ENCODE measurements at places on chromosomes 7 and 10. TPM values are rescaled to one million over a fixed set of nuclear protein-coding genes. Genes with fewer than 3 reads are reported as not detected.

Gene PMPCB
- total RNA-seq = 70.8 TPM

Gene MEPCE
- 27.5 TPM for total RNA-seq

- no peak for DNase-seq
These were observed 135.6 kb upstream of the LYZL2 start for GRCh38 chr10:30765022-30765615.

Gene GJD4
- total RNA-seq = 0.17 TPM

GRCh38 chr7:56256108-56256507, 139.9 kb upstream of the NUPR2 start:
- DNase-seq = no peak

DNA sequence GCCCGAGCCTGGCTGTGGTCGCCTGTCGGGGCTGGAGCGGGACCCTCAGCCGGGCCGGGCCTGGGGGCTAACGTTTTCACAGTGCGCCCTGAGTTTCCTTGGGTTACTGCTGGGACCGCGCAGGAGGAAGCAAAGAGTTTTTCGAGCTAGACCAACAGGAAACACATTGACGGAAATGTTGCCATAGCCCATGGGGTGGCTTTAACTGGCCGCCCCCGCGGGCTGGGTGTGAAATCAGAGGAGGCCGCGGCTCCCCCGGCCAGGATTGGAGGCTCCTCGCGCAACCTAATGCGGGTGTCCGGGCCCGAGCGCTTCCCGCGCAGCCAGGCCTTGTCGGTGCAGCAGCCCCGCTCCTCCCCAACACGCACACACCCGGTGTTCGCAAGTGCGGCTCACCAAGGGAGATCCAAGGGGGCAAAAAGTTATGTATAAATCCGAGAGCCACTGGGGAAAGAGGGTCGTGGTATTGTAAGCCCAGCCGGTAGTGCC, 1.9 kb downstream of the HHEX start:
- no peak for DNase-seq

- no peak for DNase-seq
These were observed 45.7 kb upstream of the CRTAC1 start for GRCh38 chr10:98076086-98076485.

DNA sequence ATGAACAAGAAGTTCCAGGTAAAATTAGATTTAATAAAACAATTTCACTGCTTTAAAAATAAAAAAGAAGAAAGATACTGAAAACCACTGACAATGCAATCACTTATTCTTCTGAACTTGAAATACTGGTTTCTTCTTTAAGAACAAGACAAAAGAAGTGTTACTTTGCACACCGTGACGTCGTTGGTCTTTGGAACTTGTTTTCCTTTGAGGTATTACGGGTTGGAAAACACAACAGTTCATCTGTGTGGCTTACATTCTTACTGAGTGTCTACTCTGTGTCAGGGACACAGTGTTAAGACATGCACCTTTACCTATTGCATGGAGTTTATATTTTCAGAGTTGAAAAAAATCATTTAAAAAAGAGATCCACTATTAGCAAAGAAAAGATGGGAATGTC, 41.3 kb upstream of the UCN3 start:
- no peak for DNase-seq

- DNase-seq = no peak
These were observed 30.2 kb downstream of the ENTPD7 start for GRCh38 chr10:99689461-99689860.

GRCh38 chr7:94838717-94839116, 68.7 kb upstream of the PPP1R9A start:
- no peak for DNase-seq

DNA sequence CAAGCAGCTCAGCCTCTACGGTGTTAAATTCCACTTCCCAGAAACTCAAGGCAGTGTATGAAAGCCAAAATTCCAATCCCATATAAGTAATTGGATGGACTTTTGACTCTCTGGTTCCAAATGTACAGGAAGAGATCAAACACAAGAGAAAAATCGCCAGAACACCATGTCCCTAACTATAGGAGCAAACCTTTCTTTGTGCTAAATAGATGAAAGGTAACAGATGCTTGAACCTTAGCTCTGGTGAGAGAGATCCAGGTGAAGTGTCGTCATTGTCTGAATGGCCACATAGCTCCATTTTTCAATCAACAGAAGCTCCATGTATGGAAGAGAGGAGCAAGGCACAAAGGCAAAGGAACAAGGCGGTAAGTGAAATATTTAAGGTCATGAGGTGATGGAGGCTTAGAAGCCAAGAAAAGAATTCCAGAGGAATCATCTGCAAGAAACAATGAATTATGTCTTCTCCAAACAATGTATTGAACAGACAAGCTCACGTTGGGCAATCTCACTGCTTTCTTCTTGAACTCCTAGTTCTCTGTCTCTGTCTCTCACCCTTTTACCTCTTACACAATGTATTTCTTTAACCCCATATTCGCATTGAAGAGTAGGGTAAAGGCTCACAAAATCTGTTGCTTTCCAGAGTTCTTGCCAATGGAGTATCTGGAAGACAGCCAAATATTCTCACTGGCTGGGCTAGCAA, 585.1 kb downstream of the GATA3 start:
- DNase-seq = no peak

Gene TMEM229A
- total RNA-seq = 0.33 TPM

DNA sequence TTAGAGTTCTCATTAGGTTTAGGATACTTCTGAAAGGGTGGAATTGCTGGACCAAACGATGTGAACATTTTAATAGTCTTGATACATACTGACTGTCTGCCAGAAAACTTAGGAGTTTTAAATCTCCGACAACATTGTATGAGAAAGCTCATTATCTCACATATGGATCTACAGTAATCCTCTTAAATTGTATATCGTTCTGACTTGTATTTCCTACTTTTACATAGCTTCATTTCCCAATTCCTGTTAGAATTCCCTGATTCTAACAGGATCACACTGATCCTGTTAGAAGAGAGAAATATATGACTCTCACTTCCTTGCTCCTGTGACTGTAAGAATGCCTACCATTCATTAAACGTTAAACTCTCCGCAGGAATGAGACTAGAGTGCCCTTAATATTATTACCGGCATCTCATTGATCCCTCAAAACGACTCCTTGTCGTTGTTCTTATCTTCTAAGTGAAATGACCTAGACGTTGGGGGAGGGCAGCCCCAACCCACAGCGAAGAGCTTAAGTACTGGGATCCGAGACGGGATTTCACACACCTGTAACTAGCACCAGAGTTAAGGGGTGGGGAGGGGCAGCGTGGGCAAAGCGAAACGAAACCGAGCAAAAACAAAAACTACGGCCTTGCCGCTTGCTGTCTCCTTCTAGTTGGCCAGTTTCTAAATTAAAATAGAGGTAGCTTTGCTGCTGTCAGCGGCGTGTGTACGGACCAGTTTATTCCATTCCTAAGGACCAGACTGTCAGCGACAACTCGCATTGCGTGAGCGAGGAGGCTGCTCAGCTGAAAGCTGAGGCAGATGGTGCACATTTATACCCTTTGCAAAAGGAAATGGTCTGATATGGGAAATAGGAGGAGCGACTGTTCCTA, 678 bp upstream of the TMEM106B start:
- DNase-seq = no peak

Gene TCAF1
- 71.2 TPM for total RNA-seq

Gene CALHM3
- 20.3 TPM for total RNA-seq

Gene MICU1
- 40.3 TPM for total RNA-seq
